Stimulated activated CD4-positive, alpha-beta T cell treated with anti-CD3 and anti-CD28 coated beads, Interleukin-2, amount 100 ng/mL, for 4 hours (primary cell): ENCODE measurements at places on chromosomes 13 and 19.

- DNase-seq = no peak
Observed at GRCh38 chr13:43124490-43124889, 101.1 kb downstream of the DNAJC15 start.

DNA sequence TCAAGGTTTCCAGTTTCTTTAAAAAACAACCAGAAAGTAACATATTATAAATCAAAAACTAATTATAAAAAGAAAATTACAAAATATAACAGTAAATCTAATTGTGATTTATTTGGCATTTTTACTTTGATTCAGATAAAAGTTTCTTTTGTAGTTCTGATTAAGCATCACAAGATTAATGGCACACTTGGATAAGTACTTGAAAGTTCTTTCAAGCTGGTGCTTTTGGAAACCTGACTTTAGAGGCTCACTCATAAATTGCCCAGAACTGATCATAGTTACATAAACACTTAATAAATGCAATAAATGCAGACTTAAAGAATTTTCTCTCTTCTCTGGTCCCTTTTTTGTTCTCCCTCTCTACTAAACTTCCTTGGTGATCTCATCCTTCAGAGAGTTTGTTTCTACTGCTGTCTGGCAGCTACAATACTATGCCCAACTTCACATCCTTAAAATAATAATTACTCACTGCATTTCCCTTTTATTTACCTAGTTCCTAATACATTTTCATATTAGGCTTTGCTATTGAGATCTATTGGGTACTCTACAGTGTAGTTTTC is 1417.0 kb downstream of the EFNB2 start:
- no peak for DNase-seq

GRCh38 chr13:77896977-77897376 is 21.7 kb downstream of the EDNRB start:
- no peak for DNase-seq

GRCh38 chr19:49512970-49513745 is 697 bp downstream of the FCGRT start:
- no peak for DNase-seq

- no peak for DNase-seq
Observed at GRCh38 chr19:5900976-5901375, 2.6 kb downstream of the NDUFA11 start.

GRCh38 chr19:7983995-7984837 is 21.2 kb downstream of the ELAVL1 start:
- DNase-seq = no peak

DNA sequence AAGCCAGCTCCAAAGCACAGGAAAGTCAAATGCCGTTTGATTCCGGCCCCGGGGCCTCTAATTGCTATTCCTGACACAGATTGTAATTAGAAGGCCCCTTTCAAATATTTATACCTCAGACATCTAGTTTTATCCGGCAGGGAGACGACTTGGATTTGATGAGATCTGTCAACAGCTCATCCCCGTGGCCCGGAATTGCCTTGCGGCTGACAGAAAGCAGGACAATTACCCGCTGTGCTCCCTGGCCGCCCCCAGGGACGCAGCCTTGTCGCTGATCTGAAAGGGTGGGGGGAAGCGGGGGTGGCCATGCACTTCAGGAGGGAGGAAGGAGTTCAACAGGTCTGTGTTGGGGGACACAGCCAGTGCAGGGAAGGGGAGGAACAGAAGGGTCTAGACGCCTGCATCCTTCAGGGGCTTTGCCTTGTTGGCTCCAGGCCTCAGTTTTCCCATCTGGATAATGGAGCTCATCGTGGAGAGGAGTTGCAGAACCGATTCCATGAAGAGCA is 1.8 kb upstream of the SHD start:
- DNase-seq = no peak

- no peak for DNase-seq
Observed at GRCh38 chr13:63460462-63461090, 2044.9 kb upstream of the PCDH20 start.

DNA sequence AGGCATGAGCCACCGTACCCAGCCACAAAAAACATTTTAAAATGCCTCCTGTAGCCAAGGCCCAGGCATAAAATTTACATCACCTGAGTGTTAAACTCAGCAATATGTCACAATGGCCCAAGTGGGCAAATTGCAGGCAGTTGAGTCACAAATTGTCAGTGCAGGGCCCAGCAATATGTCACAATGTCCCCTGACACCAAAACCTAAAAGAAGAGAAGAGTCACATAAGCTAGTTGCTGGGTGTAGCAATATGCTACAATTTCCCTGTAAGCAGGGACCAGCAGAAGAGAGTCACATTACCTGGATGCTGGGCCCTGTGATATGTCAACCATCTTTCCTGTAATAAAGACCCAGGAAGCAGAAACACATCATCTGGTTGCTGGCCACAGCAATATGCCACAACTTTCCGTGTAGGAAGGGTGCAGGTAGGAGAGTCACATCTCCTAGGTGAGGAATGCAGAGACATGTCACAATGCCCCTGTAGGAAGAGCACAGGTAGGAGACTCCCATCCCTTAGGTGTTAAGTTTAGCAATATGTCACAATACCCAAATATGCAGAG is 136.0 kb upstream of the ZNF91 start:
- DNase-seq = no peak
